ENCODE measurements at places on chromosomes 3 and 15.

- no peak for DNase-seq
These were observed 134.2 kb downstream of the WNT7A start for GRCh38 chr3:13745636-13746035.

- peak; percentile 38 for DNase-seq
These were observed 3.3 kb upstream of the NR2F2 start for GRCh38 chr15:96327155-96327741.

- no peak for DNase-seq
These were observed 8.6 kb upstream of the ST8SIA2 start for GRCh38 chr15:92385096-92385495.

DNA sequence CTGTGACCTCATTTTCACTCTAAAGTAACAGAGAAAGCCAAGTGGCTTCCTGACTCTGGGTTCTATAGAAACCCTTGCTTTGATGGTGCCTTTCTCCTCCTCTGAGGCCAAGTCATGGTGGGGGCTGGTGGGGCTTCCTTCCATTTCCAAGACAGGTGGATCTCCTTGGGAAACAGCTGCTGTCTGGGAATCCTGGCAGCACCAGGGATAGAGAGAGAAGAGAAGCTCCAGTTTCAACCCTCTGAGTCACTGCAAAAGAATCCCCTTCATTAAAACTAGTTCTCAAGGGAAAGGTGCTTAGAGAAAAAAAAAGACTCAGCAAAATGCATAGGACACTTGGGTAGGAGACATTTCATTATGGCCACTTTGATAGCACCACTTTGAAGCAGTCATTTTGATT lies 614.4 kb downstream of the FHIT start:
- DNase-seq = no peak

DNA sequence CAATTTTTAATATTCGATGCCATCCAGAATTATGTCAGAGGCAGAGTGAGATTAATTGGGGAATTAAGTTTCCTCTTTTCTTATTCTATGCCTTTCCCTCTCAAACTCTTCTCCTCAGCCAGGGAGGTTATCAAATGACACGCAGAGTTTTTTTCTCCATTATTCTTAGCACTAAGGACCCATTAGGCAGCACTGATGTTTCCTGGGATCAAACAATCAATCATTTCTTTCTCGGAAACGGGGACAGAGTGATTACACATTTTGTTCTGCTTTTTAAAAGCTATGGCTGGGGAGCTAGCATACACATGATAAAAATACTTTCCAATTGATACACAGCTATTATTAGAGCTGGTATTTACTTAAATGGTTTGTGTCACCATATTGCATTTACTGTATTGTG lies 35.3 kb upstream of the PSMD6 start:
- DNase-seq = no peak

- no peak for DNase-seq
These were observed 42.9 kb downstream of the MYO1E start for GRCh38 chr15:59329570-59330350.

- DNase-seq = no peak
These were observed 42.3 kb downstream of the SNRK start for GRCh38 chr3:43328653-43329052.

DNA sequence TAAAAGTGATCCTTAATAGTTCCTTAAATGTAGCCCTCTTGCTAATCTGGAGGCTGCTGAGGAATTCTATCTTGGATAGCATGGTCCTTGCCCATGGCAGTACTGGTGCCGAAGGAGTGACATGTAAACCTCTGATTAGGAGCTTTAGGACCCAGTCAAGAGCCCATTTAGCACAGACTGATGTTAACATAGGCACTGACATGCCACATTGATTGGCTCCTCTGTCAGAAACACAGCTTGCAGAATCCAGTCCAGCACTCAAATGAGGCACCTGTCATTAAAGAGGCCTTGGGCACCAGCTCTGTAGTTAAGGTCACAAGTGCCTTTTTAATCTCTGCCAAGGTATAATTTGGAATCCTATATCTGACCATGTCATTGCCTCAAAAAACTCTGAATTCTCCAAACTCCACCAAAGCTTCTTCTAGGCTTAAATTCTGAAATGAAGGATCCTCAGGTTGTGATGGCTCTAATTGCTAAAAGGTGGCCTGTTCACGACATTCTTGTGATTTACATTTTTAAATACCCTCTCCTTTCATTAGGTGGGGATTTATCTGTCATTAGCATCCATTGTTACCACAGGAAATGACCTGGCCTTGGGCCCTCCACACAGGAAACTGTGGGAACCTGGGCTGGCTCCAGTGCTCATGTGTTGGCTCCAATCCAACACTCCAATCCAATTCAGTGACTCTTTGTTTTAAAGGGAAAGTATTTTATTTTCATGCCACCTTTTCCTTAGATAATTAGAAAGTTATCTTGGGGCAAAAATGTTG lies 57.3 kb upstream of the RNF7 start:
- peak; percentile 90 for DNase-seq

GRCh38 chr15:97755726-97756125 lies 204.8 kb upstream of the ARRDC4 start:
- no peak for DNase-seq

GRCh38 chr15:94206463-94207167 lies 24.7 kb upstream of the MCTP2 start:
- DNase-seq = no peak

- no peak for DNase-seq
These were observed 52.2 kb downstream of the ABHD5 start for GRCh38 chr3:43742920-43743319.

DNA sequence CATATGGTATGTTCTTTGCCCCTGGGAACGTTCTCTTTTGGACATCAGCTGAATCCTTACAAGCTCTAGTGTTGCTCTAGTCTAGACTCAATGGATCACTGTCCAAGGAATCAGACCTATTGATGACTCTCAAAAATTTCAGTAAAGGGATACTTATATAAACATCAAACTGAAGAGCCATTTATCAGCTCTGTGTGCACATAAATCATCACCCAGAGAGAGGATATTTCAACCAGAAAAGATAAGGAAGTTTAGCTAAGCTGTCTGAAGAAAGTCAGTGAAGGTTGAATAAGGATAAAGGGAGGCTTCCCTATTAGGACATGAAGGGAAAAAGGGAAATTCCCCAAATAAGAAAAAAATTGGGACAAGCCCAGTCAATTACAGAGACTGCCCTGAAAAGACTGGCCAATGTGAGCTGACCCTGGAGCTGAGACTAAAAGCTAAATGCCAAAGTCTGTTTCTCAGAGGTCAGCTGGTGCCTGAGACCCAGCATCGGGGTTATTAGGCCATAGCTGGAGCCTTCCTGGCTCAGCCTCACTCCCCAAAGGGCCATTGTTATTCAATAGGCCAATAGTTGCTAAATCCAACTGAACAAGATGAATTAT lies 424.1 kb upstream of the THBS1 start:
- DNase-seq = no peak

DNA sequence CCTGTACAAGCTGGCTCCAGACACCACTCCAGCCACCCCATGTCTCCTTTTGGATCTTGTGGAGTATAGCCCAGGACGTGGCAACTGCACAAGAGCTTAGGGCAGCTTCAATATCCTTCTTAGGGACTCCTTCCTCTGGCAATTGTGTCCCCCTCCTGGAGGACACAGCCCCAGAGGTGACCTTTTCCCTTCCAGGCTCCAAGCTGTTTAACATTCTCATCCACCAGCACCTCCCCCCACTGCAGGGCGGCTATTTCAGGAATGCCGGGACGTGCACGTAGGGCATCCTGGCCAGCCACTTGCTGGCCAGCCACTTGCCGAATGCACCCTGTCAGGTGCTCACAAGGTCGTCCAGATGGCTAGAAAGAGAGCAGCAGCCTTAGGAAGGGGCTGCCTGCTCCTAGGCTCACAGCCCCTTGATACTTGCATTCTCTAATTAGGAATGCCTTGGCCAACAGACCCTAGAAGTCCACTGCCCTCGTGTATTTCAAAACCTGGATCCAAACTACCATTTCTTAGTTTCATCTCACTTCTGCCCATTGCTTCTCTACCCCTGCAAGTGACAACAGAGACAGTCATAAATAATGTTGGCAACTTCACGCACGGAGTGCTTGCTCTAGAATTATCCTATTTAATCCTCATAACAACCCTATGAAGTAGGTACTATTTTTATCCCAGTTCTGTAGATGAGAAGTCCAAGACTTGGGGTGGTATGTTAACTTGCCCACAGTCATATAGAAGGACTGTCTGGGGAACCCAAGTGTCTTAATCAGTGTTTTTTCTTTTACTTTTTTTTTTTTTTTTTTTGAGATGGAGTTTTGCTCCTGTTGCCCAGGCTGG lies 24.5 kb upstream of the IDH2 start:
- DNase-seq = no peak

DNA sequence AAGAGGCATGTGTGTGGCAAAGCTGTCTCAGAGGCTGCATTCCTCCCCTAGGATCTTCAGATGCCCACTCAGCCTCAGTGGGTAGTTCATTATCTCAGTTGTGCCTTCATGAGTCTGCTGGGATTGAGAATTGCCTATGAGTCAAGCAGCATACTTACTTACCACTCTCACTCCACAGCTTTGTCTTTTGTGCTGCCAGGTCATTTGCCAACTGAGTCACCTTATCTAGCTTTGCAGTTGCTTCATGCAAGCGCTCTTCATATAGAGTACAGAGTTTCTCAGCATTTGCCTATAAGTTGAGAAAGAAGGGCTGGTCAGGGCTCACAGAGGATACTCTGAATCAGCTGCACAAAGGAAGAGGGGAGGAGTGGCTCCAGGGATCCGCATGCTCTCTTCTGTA lies 89.5 kb downstream of the MYH15 start:
- DNase-seq = no peak

- no peak for DNase-seq
These were observed 239.3 kb upstream of the ZNF717 start for GRCh38 chr3:76024640-76025039.

- DNase-seq = no peak
These were observed 61.4 kb downstream of the MFSD1 start for GRCh38 chr3:158863247-158863646.

DNA sequence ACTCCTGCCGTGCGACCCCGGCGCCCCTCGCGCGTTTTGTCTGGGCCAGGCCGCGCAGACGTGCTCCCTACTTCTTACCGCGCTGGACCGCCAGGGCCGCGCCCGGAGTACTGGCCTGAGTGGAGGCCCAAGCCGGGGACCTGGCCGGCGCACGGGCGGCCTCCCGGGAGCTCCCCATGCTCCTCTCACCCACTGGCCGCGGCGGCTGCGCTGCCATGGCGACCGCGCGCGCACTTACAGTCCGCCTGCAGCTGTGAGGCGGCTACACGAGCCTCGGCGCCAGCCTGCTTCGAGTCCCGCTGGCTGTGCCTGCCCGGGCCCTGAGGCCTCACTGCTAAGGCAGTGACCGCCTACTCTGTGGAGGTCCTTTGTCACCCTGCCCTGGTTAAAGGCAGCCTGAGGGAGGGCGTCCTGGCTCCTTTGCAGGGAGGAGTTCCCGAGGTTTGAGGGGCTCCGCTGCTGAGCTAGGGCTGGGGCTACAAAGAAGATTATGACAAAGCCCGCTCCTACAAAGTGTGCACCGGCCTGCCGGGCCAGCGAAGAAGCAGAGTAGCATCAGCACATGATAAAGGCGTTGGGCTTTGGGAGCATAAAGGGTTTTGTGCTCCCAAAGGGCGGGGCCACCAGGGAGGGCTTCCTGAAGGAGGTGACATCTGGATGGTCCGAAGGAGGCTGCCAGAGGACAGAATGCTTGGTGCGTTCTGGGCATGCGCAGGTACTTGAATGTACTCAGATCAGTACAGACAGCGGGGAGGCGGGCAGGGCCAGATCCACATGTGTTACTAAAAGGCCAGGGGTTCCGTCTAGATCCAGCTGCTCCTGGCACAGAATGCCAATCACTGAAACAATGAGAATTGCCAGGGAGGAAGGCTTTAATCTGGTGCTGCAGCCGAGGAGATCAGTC lies at the start of the genes LRRC34 and LRRIQ4:
LRRC34 (minus strand) TSS at position 573 of the 904 bp plus-strand sequence; CDS start at position 217, 356 bp downstream.
LRRIQ4 (plus strand) TSS at position 539 of the 904 bp plus-strand sequence. CDS start 9,052 bp downstream, outside the sequence.
- peak; percentile 93 for DNase-seq

DNA sequence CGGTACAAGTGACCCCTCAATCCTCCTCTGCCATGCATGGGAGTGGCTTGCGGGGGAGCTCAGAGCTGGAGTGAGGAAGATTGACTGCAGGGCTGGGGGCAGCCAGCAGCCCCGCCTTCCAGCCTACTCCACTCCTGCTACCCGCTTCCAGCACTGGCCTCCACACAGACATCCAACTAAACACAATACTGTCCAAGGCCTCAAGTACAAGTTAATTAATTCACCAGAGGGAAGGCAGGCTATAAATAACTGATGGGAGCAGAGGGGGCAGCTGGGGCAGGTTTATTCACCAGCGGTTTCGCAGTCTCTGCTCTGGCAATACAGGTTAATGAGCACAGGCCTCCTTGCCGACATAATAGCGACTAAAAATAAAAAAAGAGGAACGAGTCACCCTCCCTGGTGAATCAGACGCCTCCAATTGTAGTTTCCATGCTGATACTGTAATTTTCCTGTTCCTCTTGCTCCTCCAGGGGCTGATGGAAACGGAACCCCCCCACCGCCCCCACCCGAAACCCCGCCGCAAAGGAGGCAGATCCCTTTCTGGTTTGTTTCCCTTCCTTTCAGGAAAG lies 166.4 kb upstream of the TLE3 start:
- DNase-seq = peak; percentile 97

GRCh38 chr3:10609134-10609533 lies 103.7 kb upstream of the ATP2B2 start:
- DNase-seq = no peak

DNA sequence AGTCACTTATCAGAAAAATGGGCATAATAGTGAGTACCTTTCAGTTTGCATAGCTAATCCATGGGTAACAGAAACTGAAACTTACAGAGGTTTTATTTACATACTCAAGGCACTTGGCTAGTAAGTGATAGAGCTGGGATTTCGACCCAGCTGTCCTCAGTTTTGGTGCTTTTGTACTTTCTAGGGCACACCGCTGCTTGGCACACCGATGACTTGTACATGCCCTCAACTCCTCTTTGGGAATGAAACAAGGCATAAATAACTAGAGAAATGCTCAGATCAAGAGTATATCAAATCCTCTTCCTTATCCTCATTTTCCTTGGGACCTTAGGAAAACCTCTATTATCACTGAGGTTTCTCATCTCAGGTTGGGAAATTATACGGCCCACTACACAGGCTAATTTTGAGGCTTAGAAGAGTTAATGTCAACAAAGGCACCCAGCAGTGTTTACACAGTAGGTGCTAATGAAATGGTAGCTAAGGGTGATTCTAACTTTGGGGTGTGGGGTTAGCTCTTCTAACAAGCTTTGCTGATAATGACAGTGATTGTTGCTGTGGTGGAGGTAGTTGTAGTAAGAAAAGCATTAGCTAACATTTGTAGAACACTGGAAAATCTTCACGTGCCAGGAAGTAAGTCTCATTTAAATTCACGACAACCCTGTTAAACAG lies 20.3 kb upstream of the DGKG start:
- peak; percentile 9 for DNase-seq

Measured in NCI-H1105 (cell line).